ENCODE measurements at places on chromosomes 1 and 21.

GRCh38 chr1:187622545-187622944 lies 793.8 kb downstream of the PLA2G4A start:
- DNase-seq, result no peak

DNA sequence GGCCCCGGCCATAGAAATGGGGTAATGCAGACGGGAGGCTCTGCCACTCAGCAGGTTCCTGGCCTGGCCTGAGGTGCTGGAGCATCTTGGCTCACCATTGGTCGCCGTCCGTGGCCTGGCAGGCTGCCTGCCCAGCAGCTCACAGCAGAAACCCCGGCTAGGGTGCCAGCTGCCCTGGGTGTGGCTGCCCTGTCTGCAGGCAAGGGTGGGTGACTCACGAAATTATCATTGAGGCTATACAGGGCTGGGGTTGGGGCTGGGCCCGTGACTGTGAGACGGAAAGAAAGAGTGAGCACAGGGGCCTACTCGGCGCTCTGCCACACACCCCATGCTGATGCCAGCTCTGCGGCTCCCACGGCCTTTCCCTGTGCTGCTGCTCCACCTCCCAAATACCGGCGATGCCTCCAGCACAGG lies 8.0 kb upstream of the PKP1 start:
- peak; percentile 89 for DNase-seq

GRCh38 chr1:89594096-89594740 lies 38.7 kb upstream of the LRRC8C start:
- no peak for DNase-seq

- no peak for DNase-seq
These were observed 14.4 kb downstream of the ILDR2 start for GRCh38 chr1:166960858-166961474.

DNA sequence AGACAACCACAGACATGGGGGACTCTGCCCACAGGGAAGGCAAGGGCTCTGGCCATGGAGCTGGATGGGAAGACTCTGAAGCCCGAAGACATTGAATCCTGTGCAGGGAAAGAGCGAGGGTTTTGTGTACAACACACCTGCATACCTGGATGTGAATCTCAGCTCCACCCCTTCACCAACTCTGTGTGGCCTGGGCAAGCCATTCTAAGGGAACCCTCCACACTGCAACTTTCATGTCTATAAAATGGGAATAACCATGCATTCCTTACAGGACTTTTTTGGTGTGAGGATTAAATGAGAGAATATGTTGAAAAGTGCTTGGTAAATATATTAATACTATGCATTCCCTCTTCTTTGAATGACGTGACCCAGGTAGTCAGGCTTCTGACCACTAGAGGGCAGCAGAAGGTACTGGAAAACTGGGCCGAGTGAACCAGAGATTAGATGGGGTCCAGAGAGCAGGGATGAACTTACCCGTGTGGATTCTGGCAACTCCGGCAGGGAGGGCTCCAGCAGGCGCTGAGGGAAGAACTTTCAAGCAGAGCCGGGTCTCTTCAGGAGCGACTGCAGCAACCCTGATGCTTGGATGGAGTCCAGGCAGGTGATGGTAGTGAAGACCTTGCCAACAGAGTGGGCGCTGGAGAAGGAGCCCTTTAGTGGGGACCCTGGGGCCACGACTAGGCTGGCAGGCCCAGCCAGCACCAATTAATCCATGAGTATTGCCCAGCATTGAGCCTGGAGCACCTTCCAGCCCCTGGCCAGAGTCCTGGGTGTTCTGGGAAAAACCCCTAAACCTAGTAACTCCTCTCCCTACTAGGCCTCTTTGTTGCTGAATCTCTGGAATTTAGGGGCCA lies 834 bp upstream of the ELF3 start:
- DNase-seq, result peak; percentile 91

DNA sequence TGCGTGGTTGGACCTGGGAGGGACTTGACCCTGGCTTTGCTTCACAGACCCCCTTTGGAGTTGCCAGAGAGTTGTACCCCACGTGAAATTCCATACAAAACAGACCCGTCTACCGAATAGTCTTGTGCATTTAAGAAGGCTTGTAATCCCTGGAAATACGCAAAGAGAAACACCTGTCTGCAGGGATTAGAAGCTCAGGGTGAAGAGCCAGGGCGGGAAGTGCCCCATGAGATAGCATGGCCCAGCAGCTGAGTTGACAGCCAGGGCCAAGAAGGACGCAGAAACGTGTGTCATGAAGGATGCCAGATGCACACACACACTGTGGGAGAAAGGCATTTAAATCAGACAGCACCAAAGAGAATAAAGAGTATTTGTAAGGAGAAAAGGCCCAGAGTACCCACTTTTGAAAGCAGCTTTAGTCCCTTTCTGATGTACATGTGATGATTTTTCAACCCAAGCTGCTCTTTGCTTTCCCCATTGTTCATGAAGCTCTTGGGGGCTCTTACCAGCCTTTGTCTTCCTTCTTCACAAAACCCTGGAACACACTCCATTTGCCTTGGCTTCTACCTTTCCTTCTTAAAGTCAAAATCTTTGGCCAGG lies 46.6 kb downstream of the PCP4 start:
- no peak for DNase-seq

GRCh38 chr1:153795330-153795837 lies 20.2 kb downstream of the SLC27A3 start:
- no peak for DNase-seq

- DNase-seq, result no peak
These were observed 98.8 kb downstream of the GLIS1 start for GRCh38 chr1:53639996-53640700.

- no peak for DNase-seq
These were observed 152.0 kb downstream of the CHRM3 start for GRCh38 chr1:239538239-239538988.

GRCh38 chr1:151577173-151577572 lies 34.7 kb upstream of the SNX27 start:
- DNase-seq, result no peak

DNA sequence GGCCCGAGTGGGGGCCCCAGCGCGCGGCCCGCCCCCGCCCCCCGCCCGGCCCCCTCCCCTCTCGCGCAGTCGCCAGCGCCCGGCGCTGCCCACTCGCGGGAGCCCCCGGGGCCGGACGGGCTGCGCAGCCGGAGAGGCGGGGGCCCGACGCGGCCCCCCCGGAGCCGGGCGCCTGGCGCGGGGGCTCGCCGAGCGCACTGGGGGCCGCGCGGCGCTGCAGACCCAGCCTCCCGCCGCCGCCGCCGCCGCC lies 146 bp upstream of the ZNF362 start:
- DNase-seq, result no peak

GRCh38 chr1:150985179-150985825 lies 3.2 kb downstream of the ANXA9 start:
- DNase-seq, result peak; percentile 57

DNA sequence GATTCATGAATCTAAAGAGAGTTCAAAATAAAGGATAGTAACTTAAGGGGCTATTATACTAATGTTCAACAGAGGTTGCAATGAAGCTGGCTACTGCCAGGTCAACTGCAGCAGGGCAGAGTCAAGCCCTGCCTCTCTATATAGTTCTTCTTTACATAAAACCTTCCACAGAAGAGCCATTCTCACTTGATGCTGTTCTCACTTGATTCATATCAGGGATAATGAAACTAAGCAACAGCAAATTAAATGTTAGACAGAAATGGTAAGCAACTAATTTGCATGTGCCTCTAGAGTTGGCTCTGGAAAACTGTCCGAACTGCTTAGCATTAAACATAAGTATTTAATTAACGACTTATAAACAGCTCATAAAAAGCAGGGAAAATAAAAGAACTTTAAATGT lies 17.4 kb downstream of the CCSAP start:
- no peak for DNase-seq

- no peak for DNase-seq
These were observed 91.3 kb downstream of the COLGALT2 start for GRCh38 chr1:183946320-183946613.

- DNase-seq, result peak; percentile 85
These were observed 32.2 kb downstream of the BATF3 start for GRCh38 chr1:212667223-212668139.

DNA sequence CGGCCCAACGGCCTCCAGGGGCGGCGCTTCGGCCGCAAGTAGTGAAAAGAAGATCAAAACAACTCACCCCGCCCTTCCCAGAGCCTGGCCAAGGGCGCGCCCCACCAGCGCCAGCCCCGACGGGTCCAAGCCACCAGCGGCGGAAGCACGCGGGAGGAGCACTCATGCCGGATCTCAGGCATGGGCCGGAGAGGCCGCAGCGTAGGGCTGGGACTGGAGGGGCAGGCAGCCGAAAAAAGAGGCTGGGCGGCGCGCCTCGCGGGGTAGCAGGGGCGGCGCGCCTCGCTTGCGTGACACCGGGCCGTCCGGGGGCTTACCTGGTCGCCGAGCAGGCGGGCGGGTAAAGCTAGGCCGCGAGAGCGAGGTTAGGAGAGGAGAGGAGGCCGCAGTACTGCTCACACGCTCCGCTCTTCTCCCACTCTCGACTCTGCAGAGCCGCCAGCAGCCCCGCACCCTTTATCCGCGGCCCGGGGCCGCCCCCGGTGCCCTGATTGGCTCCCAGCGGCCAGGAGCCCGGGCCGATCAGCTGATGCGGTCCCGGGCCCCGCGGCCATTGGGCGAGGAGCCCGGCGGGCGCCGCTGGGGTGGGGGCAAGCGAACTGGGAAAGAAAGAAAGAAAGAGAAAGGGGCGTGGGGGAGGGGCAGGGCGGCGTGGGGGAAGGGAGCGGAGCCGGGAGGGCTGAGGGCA lies at the start of gene GLUL:
TSS of gene GLUL (minus strand) at position 429 of the 688 bp plus-strand sequence. CDS start 3,053 bp downstream, outside the sequence.
- DNase-seq, result peak; percentile 79

DNA sequence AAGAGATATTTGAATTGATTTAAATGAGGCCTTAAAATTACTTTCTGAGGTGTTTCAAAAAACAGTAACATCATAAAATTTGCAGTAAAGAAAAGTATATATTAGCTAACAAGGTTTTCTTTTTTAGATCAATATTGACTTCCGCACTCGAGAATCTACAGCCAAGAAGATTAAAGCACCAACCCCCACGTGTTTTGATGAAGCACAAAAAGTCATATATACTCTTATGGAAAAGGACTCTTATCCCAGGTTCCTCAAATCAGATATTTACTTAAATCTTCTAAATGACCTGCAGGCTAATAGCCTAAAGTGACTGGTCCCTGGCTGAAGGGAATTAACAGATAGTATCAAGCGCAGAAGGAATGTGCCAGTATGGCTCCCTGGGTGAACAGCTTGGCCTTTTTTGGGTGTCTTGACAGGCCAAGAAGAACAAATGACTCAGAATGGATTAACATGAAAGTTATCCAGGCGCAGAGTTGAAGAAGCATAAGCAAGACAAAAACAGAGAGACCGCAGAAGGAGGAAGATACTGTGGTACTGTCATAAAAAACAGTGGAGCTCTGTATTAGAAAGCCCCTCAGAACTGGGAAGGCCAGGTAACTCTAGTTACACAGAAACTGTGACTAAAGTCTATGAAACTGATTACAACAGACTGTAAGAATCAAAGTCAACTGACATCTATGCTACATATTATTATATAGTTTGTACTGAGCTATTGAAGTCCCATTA lies 3.6 kb downstream of the RGS1 start:
- no peak for DNase-seq

DNA sequence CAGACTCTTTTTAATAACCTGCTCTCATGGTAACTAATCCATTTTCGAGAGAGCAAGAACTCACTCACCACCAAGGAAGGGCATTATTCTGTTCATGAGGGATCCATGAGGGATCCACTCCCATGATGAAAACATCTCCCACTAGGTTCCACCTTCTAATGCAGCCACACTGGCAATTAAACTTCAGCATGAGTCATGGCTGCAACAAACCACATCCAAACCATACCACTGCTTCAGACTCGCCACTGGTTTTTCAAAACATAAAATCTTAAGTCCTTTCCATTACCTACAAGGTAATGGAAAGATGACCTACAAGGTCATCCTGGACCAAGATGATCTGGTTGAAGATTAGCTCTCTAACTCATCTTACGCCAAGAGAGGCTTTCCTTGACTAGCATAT lies 405.1 kb downstream of the VAV3 start:
- DNase-seq, result peak; percentile 33

- DNase-seq, result no peak
These were observed 48.8 kb downstream of the GADD45A start for GRCh38 chr1:67733681-67734322.

GRCh38 chr1:53182716-53183094 lies 13.9 kb upstream of the CPT2 start:
- no peak for DNase-seq

DNA sequence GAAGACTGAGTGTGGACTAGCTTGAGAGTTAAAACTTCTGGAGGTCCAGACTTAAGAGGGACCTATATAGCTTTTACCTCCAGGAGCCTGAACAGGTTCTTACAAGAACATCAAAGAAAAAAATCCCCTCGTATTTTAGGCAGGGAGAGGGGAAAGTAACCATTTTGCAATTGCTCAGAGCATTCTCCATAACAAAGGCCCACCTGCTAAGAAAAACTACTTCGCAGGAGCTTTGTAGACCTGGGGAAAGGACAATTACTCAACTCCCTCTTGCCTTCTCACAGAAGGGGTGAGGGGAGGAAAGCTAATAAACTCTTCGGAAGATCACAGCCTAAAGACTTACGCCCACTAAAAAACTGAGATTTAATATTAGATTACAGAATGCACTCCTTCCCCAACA lies 86.3 kb downstream of the RERE start:
- no peak for DNase-seq

DNA sequence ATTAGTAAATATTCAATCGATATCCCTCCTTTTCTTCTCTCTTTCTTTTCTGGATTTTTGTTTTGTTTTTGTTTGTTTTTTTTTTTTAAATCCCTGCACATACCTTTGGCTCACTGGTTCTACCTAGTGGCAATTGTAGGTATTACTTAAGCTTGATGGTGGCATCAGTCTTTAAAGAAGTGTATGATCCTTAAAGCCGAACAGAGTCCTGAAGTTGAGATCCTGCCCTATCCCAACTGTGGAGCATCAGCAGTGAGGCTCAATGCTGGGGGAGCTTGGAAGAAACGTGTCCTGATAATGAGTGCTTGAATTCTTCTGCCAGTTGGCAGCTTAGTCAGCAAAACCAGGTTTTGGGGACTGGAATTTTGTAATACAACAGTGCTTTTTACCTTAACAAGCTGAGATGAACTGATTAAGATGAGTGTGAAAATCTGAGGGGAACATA lies 60.8 kb downstream of the FASLG start:
- peak; percentile 47 for DNase-seq

- no peak for DNase-seq
These were observed 21.3 kb upstream of the GRIK3 start for GRCh38 chr1:37055631-37056030.

GRCh38 chr1:171898941-171899340 lies 57.6 kb downstream of the DNM3 start:
- no peak for DNase-seq

- DNase-seq, result no peak
These were observed 8.5 kb downstream of the IRF2BP2 start for GRCh38 chr1:234601301-234602017.

DNA sequence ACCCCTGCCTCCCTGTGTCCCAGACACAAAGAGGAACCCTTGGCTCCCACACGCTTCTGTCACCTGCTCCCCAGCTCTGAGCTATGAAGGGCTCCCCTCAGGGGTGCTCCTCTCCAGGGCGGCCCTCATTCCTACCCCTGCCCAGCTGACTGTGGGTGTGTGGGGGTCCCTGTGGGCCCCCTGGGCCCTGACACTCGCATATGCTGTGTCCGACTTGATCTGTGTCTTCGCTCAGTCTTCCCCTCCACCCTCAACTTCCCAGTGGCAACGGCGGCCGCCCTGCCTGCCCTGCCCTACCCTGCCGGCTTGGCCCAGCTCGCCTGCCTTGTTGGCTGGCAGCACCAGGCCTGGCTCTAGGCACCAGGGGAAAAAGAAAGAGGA lies 1.2 kb downstream of the KCNQ4 start:
- DNase-seq, result no peak

GRCh38 chr1:169759038-169759437 lies 25.2 kb upstream of the SELE start:
- no peak for DNase-seq
